ENCODE measurements at places on chromosomes 3 and 15.

- DNase-seq, result no peak
Observed at GRCh38 chr3:112763258-112763657, 83.4 kb downstream of the CD200R1L start.

GRCh38 chr15:79307251-79307650 is 3.7 kb upstream of the TMED3 start:
- DNase-seq, result no peak

DNA sequence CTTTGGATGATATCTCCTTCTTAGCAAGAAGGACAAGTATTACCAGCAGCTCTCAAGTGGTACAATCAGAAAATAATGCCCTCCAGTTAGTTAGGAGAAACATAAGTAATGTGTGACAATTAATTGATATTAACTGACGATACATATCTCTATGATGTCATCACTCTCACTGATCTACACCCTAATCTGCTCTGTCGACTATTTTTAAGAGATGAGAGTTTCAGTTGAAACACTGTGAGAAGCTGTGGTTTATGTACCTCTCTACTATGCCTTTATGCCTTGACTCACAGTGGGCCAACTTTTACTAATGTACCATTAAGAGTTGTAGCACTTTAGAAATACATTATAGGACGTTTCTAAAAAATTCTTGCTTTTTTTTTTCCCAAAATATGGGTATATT is 8.6 kb downstream of the CEP152 start:
- DNase-seq, result no peak

- DNase-seq, result no peak
Observed at GRCh38 chr3:48558493-48559134, 2.0 kb upstream of the PFKFB4 start.

DNA sequence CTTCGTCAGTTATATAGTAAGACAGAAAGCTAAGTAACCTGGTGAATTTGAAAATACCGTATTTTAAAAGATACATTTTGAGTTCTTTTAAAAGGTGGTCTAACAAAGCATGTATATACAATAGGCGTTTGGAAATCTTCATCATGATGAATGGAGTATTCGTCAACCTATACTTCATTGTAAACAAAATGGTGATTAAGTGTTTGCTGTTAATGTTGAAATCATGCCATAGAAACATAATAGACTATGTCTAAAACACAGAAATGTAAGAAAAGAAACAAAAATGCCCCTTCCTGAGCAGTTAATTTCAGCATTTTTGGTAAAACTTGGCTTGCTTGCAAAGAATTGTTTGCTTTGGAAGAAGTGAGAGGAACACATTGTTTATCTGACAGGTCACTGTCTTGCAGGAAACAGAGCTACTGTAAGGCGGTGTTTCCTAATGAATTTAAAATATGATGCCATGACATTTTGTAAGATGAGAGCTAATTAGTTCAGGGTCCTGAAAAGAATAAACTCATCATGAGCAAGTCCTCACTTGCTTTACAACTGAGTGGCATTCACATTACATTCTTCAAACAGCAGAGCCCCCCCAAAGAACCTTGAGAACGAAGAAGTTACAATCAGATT is 126.7 kb downstream of the SERPINI1 start:
- DNase-seq, result no peak

DNA sequence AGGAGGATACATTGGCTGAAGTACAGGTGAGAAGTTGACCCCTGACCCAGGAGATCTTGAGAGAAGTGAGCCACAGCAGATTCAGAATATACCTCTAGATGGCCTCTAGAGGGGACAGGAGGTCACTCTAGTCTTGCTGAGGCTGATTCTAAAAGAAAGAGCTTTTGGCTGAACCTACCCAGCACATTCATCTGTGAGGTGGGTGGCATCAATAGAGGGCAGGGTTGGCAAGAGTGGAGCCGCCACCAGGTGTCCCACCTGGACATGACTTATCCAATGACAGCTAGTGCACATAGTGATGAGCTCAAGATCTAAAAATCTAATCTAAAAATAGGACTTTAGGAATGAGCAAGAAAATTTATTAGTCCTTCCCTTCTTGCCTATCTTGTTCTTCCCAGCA is 51.6 kb downstream of the CYP19A1 start:
- no peak for DNase-seq

DNA sequence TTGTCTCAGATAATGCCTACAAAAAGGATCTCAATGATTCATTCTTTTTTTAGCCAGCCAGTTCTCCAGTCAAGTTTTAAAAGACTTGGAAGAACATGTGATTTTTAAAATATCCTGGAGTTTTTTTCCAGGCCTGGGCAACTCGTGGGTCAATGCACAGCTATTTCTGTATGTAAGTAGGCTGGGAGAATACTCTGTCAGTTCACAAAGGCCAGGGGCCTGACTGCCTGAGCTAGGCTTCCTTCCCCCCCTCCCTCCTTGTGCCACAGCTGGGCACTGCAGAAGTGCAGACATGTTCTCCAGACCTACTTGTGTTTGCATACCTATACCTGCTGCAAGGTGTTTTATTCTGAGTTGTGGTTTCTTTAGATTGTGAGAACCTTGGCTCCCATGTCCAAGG is 43.7 kb downstream of the CTDSPL start:
- no peak for DNase-seq

- DNase-seq, result no peak
Observed at GRCh38 chr15:70465812-70466211, 297.5 kb downstream of the UACA start.

- no peak for DNase-seq
Observed at GRCh38 chr3:197682713-197683112, 54.0 kb downstream of the RUBCN start.

DNA sequence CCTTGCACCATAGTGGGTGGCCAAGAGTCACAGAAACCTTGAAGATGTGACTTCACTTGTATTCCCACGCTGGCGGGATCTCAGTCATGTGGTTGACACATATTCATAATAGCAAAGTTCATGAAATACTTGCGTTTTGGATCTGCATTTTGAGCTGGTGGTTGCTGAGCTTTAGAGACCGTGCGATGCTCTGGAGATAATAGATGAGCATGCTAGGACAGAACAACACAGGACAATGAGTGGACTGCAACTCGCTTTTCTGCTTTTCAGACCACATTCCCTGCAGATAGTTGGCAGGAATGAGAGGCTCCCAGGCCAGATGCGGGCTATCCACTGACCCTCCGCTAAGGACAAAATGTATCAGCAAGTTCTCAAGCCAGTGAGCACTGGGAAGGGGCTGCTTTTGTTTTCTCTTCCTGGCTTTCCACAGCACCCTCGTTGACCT is 13.8 kb upstream of the STARD5 start:
- DNase-seq, result no peak

DNA sequence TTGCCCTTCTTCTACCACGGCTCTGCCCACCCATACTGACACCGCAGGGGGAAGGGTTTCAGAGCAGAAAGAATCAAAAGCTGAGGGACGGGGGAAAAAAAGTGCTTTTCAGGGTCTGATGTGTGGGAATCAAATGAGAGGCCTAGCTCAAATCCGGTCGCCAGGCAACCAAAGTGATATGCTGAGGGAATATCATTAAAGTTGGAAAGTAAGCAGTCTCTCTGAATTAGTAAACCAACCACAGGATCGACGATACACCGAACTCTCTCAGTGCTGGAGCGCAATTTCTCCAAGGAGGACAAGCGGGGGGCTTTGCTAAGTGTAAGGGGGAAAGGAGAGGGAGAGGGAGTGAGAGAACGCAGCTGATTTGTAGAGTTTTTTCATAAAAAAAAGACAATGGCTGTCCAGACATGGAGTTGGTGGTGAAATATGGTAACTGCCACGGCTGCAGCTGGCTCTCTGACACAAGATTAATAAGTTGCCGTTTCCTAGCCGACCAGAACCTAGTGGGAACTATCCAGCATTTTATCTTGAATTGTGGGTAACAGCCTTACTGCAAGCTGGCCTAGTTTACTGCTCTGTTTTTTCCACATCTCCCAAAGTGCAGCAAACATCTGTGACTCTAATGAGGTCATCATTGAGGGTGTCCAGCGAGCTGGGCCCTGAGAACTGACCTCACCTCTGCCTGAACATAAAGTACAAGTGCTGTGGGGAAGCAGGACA is 530.2 kb downstream of the SOX2 start:
- DNase-seq, result no peak

DNA sequence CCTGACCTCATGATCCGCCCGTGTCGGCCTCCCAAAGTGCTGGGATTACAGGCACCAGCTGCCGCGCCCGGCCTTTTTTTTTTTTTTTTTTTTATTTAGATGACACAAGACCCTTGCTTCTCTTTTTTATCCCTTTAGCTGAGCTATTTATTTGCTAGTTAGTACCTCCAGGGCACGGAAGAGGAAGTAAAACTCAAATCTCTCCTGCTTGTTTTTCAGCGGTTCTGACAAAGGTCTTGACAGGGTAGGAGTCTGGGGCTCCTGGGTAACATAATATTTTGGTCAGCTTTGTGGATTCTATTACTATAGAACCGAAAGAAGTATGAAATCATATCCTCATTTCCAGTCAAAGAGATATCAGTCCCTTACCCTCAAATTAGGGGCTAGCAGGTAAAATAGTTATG is 44.0 kb upstream of the ETV5 start:
- no peak for DNase-seq

- DNase-seq, result no peak
Observed at GRCh38 chr3:55661141-55661540, 174.0 kb upstream of the WNT5A start.

DNA sequence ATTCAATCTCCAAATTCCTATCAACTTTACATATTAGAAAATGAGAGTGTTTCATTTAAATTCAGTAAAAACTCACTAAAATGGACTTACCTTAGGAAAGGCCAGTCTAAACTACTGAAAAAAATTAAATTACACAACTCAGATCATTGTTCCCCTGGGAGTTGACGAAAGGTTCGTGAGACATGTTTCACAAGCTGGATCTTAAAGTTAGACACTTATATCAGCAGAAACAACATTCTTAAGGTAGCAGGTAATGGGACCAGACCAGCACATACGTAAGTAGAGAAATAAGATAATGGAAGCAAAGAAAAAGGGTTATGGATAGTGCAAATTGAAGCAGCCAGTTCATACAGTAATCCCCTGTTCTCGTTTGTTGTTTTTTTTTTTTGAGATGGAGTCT is 8.9 kb downstream of the RFX7 start:
- DNase-seq, result no peak

GRCh38 chr3:71413572-71413971 is 170.0 kb downstream of the FOXP1 start:
- no peak for DNase-seq

Data from stimulated activated CD4-positive, alpha-beta T cell treated with anti-CD3 and anti-CD28 coated beads, Interleukin-12 subunit alpha, Interleukin-12 subunit beta, amount 100 ng/mL, for 24 hours (primary cell).